GM18507 (cell line): ENCODE measurements at places on chromosomes 4 and X.

DNA sequence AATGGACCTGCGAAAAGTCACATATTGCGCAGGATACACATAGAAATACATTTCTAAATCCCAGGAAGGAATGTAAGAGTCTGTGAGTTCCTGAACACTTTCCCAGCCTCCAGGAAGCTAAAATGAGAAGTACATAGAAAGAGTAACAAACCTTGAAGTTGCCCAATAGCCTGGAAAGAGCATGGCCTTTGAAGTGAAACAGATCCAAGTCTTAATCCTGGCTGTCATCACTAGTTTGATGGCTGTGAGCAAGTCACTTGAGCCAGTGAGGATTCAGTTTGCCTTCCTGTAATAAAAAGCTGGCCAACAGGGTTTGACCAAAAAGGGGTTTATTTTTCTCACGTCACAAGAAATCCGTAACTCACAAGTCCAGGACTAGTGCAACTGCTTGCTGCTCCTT, 69.8 kb downstream of the ARHGEF38 start:
- DNase-seq = no peak

GRCh38 chr4:30667919-30668318, 52.2 kb upstream of the PCDH7 start:
- DNase-seq = no peak

DNA sequence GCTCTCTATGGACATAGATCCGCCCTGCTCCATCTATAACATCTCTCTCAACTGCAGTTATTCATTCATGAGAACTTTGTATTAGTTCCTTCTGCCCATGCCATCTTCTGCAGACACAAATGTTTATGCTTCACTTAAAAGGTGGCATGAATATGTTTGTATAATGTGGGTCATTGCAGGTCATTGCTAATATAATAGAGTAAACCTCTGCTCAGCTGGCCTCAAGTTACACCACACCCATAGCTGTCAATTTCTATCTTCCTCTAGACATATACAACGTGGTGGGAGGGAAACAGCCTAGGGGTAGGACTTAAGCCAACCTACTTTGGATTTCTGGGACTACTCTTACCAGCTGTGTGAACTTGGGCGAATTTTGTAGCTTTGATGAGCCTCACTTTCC, 129.8 kb downstream of the ATXN3L start:
- DNase-seq = no peak

- no peak for DNase-seq
Measured at GRCh38 chrX:9241427-9241826, 207.5 kb upstream of the FAM9B start.

DNA sequence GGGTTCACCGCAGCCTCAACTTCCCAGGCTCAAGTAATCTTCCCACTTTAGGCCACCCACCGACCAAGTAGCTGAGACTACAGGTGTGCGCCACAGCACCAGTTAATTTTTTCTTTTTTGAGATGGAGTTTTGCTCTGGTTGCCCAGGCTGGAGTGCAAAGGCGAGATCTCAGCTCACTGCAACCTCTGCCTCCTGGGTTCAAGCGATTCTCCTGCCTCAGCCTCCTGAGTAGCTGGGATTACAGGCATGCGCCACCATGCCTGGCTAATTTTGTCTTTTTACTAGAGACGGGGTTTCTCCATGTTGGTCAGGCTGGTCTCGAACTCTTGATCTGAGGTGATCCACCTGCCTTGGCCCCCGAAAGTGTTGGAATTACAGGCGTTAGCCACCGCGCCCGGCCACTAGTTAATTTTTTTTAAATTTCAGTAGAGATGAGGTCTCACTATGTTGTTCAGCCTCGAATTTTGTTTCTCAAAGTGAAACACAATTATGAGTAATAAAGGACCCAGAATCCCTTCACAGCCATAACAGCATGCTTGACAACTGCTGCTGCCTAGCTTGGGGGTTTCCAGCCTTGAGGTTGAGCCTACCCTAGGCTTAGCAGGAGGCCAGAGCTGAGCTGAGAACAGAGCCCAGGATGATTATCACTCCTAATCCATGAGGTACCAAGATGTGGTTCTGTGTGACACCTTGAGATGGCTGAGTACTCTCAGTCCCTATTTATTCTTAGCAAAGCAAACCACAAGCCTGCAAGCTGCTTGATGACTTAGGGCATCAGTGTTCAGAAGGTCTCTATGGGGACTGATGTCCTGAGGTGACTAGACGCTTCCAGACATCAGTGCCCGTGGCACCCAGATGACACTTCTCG, 41.6 kb upstream of the NKRF start:
- peak; percentile 42 for DNase-seq

- no peak for DNase-seq
Measured at GRCh38 chr4:1714303-1715001, 2.3 kb upstream of the SLBP start.

- no peak for DNase-seq
Measured at GRCh38 chrX:45601052-45601451, 400.4 kb upstream of the DIPK2B start.

GRCh38 chrX:105876658-105877057, 54.3 kb downstream of the NRK start:
- DNase-seq = no peak

DNA sequence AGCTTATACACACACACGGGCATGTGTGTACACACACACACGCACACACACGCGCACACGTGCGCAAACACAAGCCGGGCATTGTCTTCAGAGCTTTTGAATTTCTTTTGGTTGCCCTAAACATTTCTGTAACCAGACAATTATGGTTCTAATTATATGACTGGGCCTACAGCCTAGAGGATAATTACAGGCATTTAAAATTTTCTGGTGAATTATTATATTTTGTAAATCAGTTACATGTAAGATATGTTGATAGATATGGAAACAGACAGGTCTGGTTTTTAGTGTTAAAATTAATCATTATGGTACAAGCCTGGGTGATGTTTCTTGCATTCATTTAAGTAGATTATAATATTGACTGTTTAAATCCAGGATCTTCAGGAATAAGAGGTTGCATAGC, 1120.5 kb downstream of the ADGRL3 start:
- DNase-seq = no peak

DNA sequence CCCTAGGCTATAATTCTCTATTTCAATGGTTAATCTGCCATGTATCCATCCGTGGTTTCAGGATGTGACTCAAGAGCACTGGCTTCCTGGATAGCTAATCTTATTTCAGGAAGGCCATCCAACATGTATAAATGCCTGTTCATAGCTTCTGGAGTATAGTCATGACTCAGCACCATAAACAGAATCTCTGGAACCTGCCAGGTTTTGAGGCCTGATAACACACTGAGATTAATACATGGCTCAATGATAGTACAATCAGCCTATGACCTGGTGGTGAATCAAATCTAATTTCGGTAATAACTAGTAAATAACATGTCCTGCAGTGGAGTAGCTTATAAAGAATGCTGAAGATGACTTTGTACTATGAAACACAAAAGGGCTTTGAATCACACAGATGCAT, 5.7 kb upstream of the IL13RA2 start:
- no peak for DNase-seq

- no peak for DNase-seq
Measured at GRCh38 chr4:99759988-99760387, 56.6 kb upstream of the DAPP1 start.

DNA sequence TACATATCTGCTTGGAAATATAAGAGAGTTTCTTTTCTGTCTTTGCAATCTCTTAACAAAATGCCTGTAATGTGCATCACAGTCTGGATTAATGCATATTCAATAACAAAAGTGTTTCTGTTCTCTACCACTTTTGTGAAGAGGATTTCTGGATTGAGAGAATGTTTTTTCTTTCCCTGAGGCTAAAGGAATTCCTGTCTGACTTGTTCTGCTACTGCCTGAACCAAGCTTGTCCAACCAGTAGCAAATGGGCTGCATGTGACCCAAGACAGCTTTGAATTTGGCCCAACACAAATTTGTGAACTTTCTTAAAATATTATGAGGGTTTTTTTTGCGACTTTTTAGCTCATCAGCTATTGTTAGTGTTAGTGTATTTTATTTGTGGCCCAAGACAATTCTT, 1133.9 kb downstream of the SH3BGRL start:
- DNase-seq = no peak

- DNase-seq = no peak
Measured at GRCh38 chr4:5368426-5368825, 317.1 kb downstream of the STK32B start.

DNA sequence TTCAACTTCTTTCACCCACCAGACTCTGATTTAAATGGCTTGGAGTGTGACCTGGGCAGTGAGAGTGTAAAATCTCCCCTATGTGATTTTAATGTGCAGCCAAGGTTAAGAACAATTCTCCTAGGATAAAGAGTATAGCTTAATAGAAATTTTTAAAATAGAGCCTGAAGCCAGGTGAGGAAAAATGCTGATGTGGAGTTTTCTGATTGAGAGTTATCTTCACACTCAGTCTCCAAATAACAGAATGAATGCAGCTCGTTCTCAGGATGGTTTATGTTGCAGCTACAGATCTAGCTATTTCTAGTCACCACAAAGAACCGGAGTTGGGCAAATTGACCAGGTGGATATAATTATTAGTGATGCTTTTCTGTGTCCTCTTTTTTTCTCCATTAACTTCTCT, 70.7 kb downstream of the MOSPD2 start:
- DNase-seq = no peak

GRCh38 chr4:146229406-146229805, 15.1 kb downstream of the REELD1 start:
- DNase-seq = no peak

DNA sequence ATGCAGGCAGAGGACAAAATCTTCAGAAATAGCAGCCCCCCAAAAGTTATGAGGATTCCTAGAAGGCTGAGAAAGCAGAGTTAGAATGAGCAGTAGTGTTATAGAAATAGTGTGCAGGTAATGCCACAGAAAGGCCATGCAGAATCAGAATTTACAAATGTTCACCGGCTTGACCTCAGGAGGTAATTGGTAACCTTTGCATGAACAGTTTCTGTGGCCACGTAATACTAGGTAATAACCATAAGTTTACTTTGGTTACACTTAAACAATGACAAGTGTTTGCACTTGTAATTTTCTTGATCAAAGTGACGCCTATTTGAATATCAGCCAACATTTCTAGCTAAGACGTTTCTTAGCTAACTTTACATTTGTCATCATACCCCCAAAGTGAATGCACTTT, 393.6 kb downstream of the GPAT3 start:
- no peak for DNase-seq

DNA sequence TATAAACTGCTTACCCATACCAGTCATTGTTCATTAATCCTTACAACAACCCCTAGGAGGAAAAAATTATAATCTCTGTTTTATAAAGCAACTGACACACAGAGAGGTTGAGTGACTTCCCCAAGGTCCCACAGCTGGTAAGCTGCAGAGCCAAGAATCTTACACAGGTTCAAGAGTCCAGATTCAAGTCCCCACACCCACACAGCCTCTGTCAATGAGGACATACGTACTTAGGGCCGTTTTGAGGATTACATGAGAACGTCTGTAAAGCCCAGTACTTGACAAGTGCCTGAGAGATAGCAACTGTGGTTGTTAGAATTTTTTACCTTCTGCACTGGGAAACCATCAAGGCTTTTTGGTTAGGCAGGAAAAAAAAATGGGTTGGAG, 556 bp upstream of the SLC25A43 start:
- no peak for DNase-seq

DNA sequence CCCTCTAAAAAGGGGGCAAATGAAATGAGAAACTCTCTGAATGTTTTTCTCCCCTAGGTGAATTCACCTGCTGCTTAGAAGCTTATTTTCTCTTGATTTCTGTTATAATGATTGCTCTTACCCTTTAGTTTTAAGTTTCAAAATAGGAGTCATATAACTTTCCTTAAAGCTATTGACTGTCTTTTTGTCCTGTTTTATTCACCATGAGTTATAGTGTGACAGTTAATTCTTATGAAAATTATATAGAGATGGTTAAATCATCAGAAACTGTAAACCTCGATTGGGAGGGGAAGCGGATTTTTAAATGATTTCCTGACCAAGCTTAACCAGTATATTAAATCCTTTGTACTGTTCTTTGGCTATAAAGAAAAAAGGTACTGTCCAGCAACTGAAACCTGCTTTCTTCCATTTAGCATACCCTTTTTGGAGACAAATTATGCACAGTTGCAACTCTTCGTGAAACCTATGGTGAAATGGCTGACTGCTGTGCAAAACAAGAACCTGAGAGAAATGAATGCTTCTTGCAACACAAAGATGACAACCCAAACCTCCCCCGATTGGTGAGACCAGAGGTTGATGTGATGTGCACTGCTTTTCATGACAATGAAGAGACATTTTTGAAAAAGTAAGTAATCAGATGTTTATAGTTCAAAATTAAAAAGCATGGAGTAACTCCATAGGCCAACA, 4.2 kb downstream of the ALB start:
- DNase-seq = no peak

- no peak for DNase-seq
Measured at GRCh38 chr4:74084984-74085383, 14.0 kb downstream of the CXCL2 start.
